ENCODE measurements at places on chromosomes 5 and 9. TPM values are rescaled to one million over a fixed set of nuclear protein-coding genes. Genes with fewer than 3 reads are reported as not detected.

DNA sequence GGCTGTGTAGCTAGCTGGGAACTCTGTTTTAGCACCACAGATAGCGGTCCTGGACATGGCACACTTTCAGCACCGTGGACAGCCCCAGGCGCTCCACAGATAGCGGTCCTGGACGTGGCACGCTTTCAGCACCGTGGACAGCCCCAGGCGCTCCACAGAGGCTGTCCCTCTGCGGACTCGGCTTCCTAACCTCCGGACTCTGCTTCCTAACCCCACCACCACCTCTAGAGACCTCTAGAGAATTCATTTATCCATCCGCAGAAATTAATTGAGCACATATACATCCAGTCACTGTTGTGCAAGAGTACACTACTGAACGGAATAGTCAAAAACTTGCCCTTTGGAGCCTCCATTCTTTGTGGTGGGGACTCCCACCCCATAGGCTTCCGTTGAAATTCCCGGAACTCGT is 27.4 kb downstream of the UNC5A start:
- no peaks in the 10 kb centered on the region for H3K36me3 ChIP-seq
- H3K4me1 ChIP-seq = no peaks in the 10 kb centered on the region
- H3K27ac ChIP-seq = no peak overlapping the region
- DNase-seq = peak; percentile 30
- H3K4me3 ChIP-seq = no peak overlapping the region

GRCh38 chr9:6877671-6878161 is 119.9 kb downstream of the KDM4C start:
- no peak overlapping the region for H3K4me3 ChIP-seq
- H3K27ac ChIP-seq = no peak overlapping the region
- DNase-seq = no peak
- no peaks in the 10 kb centered on the region for H3K4me1 ChIP-seq

DNA sequence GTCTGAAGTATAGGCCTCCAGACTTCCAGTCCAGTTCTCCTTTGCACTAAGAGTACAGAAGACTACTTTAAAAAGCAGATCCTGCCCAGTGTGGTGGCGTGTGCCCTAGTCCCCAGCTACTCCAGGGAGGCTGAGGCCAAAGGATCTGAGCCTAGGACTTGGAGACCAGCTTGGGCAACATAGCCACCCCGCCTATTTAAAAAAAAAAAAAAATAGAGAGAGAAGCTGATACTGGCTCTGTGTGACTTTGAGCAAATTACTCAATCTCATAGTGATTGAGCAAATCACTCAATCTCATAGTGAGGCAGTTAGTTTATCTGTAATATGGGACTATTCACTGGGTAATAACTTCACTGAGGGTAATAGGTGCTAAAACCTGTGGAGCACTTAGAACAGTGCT is 43.6 kb upstream of the KDM4C start:
- H3K36me3 ChIP-seq = no peaks in the 10 kb centered on the region
- no peak overlapping the region for H3K27ac ChIP-seq
- no peaks in the 10 kb centered on the region for H3K27me3 ChIP-seq
- H3K4me1 ChIP-seq = peaks cover 8% of the 10 kb centered on the region
- no peak overlapping the region for H3K4me3 ChIP-seq

Gene UGT3A1
- not detected for total RNA-seq

GRCh38 chr5:139642213-139642612 is 5.9 kb upstream of the CXXC5 start:
- no peak overlapping the region for H3K4me3 ChIP-seq
- H3K4me1 ChIP-seq = peaks cover 20% of the 10 kb centered on the region
- no peak for DNase-seq
- H3K27me3 ChIP-seq = no peaks in the 10 kb centered on the region
- no peak overlapping the region for H3K27ac ChIP-seq

Gene RANBP3L
- not detected for total RNA-seq

GRCh38 chr9:100099722-100100042 is 639 bp downstream of the INVS start:
- H3K27me3 ChIP-seq = no peaks in the 10 kb centered on the region
- no peak for DNase-seq
- peak overlapping the region; percentile 81 for H3K27ac ChIP-seq
- H3K4me1 ChIP-seq = peaks cover 35% of the 10 kb centered on the region
- H3K36me3 ChIP-seq = peaks cover 8% of the 10 kb centered on the region

- no peaks in the 10 kb centered on the region for H3K36me3 ChIP-seq
- H3K4me3 ChIP-seq = no peak overlapping the region
- DNase-seq = no peak
- no peaks in the 10 kb centered on the region for H3K27me3 ChIP-seq
- H3K27ac ChIP-seq = no peak overlapping the region
These were observed 38.3 kb downstream of the RECK start for GRCh38 chr9:36074870-36075532.

Gene FAM221B
- total RNA-seq = not detected

DNA sequence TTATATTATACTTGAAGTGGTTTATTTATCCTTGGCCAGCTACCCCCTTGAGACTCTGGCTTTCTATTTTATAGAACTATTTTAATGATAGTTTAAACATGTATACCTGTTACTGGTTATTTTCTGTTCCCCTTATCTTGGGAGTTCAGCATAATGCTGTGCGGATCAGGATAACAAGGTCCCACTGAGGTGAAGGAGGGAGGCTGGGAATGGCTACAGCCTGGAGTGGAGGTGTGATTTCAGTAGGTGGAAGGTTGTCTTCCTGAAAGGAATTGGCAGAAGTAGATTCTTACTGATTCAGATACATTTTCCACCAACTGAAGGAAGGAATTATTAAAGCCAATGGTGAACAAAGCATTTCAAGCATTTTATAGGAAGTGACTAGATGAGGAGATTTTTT is 38.9 kb downstream of the PAM start:
- no peak overlapping the region for H3K4me3 ChIP-seq
- no peak overlapping the region for H3K27ac ChIP-seq

Gene TJP2
- total RNA-seq = 13.9 TPM

GRCh38 chr5:157172403-157172802 is 6.3 kb upstream of the GARIN3 start:
- H3K27me3 ChIP-seq = no peaks in the 10 kb centered on the region
- peak overlapping the region; percentile 70 for H3K4me3 ChIP-seq
- H3K36me3 ChIP-seq = no peaks in the 10 kb centered on the region
- peaks cover 36% of the 10 kb centered on the region for H3K4me1 ChIP-seq
- DNase-seq = peak; percentile 57

- H3K4me3 ChIP-seq = peak overlapping the region; percentile 72
- H3K27ac ChIP-seq = peak overlapping the region; percentile 20
- DNase-seq = peak; percentile 16
- H3K27me3 ChIP-seq = peaks cover 5% of the 10 kb centered on the region
These were observed 473 bp downstream of the ZBTB34 start for GRCh38 chr9:126860757-126861466.

DNA sequence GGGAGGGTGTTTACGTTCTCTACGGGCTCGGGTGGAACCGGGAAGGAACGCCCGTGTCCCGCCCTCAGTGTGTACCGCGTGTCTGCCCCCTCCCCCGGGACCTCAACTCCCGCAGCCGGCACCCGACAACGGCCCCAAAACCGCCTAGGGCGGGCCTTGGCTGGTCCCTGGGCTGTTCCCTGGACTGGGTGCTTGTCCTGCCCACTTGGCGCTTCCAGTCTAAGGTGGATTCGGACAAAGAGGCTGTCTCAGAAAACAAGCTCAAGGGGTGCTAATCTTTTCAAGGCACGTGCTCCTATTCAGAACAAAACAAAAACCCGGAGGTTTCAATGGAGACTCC is 379 bp upstream of the CLK4 start:
- peak overlapping the region; percentile 61 for H3K4me3 ChIP-seq
- H3K27ac ChIP-seq = peak overlapping the region; percentile 64
